ENCODE measurements at places on chromosomes 2 and 18.

- no peak for DNase-seq
Observed at GRCh38 chr2:200800458-200800857, 11.3 kb upstream of the BZW1 start.

DNA sequence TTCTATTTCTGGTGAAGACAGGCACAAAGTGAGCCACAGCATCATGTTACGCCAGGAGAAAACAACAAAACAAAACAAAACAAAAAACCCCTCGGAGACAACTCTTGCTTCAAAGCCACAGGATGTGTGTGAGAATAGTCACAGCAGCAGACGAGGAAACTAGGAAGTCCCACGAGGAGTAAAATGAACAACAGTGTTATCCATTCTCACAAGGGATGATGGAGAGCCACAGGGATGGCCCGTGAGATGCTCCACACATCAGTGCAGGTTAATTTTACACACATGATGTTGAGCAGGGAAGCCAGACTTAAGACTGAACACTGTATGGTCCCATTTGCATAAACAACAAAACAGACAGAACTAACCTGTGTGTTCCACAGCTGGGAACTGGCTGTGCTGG lies 128.5 kb upstream of the TMEM18 start:
- DNase-seq: no peak

GRCh38 chr2:230170532-230170931 lies 49.3 kb downstream of the SP110 start:
- DNase-seq: no peak

DNA sequence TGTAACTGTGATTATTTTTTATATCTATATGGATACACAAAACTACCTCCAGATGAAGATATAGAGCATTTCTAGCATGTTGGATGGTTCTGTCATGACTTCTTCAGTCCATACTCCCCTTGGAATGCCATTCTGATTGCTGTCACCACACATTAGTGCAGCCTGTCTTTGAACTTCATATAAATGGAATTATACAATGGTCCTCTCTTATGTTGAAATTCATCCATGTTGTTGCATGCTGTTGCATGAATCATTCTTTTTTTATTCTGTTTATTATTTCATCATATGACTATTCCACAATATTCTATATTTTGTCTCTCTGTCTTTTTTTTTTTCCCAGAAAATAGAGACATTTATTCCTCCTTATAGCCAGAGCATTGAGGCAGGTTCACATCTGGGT lies 74.1 kb downstream of the OSBPL6 start:
- DNase-seq: no peak

All from central memory CD8-positive, alpha-beta T cell (primary cell).